ENCODE measurements at places on chromosomes 3 and 15.

- DNase-seq = no peak
Observed at GRCh38 chr3:102484363-102484762, 49.5 kb downstream of the ZPLD1 start.

- no peak for DNase-seq
Observed at GRCh38 chr3:174598885-174599439, 260.2 kb upstream of the NAALADL2 start.

DNA sequence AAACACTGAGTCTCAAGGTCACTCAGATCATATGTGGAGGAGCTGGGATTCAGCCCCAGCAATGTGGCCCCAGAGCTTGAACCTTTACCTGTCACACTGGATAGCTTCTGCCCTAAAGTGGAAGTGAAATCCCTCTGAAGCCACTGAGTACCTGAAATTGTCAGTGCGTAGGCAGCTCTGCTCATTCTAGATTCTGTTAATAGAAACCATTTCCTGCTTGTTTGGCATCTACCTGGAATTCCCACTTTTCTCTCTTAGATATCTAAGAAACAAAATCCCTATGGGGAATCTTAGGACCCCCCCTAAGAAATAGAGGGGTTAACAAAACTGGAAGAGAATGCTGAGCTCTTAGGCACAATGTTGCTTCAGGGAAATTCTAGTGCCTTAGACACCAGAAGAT is 29.8 kb downstream of the FBXL22 start:
- DNase-seq = no peak

- DNase-seq = peak; percentile 56
Observed at GRCh38 chr15:64894395-64895056, 17.2 kb upstream of the ANKDD1A start.

DNA sequence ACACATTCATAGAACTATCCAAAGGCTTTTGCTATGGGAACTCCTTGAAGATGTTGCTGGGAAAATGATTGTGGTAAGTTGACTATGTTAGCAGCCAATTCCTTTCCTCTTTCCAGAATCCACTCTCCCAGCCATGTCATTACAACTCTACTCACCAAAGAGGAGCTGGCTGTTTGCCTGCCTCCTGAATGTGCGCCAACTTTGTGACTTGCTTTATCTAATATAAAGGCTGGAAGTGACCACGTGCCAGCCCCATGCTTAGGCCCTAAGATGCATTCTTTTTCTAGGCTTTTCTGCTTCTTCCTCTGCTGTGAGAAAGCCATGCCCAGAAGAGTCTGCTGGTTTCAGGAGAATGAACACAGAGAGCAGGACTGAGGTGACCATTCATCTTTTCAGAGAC is 182.2 kb downstream of the GABRB3 start:
- DNase-seq = no peak

DNA sequence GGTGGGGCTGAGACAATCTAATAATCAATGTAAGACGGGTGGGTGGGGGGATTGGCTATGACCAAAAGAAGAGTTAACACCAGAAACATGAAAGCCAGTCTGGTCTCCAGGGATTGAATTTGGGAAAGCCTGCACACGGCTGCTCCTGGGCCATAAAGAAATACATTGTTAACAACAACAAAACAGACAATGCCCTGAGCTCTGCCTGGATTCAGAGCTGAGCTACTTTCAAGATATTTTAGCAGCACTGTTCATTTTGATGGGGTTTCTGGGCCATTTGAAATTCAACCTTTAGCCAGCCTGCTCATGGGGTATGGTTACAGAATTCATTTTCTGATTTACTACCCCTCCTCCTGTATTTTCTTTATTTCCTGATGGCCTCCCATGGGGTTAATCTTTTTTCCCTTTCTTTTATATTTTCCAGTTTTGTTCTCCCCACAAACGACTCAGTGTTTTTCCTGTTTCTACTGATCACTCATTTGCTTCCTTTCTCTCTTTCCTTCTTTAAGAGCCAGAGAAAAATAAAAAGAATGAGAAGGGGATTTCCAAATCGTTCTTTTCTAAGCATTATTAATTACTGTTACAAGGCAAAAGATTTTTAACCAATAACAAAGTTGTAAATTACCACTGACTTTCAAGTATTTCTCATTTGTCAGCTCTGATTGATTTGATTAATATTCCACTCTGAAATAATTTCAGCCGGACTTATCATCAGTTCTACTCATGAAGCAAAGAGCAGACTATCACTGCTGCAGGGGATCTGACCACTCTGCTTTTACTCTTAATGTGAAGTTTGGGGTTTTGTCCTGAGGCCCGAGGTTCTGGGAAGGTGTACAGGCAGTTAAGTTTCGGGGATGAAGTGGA is 19.6 kb downstream of the NR2F2 start:
- DNase-seq = no peak

DNA sequence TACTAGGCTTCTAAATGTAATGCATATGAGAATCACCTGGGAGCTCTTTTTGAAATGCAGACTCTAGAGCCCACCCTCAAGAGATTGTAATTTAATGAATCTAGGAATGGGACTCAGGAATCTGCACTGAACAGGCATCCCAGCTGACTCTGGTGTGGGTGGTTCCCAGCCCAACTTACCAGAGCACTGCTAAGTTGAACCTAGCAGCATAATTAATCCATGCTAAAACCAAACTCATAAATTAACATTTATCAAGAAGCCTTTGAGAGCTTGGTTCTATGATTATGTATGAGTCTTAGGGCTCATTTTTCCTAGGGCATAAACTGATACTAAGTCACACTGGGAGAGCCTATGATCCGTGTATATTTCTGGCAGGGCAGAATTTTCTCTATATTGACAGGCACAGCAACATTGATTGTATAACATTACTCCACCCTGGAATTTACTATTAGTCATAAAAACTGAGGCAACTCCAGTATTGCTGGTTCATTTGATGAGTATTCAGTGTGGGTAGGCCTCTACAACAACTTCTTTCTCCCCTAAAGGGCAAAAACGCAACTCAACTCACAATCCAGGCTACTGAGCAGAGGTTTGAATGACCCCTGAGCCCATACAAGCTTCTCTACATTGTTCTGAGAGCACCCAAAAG is 10.7 kb upstream of the CSTA start:
- DNase-seq = no peak

All from stimulated activated CD4-positive, alpha-beta T cell treated with anti-CD3 and anti-CD28 coated beads, Interleukin-12 subunit alpha, Interleukin-12 subunit beta, amount 100 ng/mL, for 4 hours (primary cell).